ENCODE measurements at places on chromosomes 1 and 21.

- DNase-seq, result no peak
Measured at GRCh38 chr1:12132078-12132477, 34.7 kb upstream of the TNFRSF1B start.

DNA sequence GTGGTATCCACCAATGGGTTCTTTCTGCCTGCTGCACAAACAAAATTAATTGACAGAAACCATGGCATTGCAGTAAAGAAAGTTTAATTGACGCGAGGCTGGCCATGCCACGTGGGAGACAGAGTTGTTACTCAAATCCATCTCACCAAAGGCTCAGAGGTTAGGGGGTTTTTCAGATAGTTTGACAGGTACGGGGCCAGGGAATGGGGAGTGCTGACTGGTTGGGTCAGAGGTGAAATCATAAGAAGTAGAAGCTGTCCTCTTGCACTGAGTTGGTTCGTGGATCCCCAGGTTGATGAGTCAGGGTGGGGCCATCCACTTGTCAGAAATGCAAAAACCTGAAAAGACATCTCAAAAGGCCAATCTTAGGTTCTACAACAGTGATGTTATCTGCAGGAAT lies 941 bp upstream of the TBCE start:
- no peak for DNase-seq

DNA sequence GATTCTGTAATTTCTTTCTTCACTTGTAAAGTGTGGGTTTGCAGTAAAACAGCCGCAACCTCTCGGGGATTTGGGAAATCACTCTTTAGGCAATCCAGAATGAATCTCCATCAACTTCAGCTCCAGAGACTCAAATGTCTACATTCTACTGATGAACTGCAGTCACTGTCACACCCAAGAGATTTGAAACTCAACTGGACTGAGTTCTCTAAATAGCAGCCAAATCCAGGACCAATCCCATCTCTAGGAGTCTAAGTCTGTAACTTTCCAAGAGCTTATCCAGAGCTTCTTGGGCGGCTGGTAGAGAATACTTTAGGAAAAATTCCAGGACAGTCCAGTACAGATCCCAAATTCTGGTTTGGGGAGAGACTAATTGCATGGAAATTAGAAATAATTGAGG lies 62.9 kb downstream of the ADAMTS1 start:
- DNase-seq, result no peak

DNA sequence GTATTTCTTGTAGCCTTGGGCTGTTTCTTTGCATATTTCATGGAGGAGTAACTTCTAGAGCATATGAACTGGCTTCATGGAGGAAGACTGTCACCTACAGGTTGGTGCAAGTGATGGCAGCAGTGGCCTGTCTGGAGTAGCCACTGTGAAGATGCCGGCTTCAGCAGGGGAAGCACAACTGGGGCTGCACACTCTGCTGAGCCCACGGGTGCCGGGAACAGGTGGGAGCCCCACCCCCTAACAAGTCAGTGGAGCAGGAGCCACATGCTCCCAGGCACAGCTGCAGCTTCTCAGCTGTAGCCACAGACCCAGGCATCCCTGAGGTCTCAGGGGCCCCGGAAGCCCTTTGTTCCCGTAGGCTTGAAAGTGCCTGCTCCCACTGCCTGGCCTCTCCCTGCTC lies 43.2 kb upstream of the C1orf185 start:
- no peak for DNase-seq

GRCh38 chr1:12063141-12064072 lies at the start of gene TNFRSF8:
TNFRSF8 (plus strand) TSS chr1:12063303; CDS start chr1:12063599, 296 bp downstream.
- no peak for DNase-seq
